NCI-H2081 (cell line): ENCODE measurements at places on chromosomes 4 and X.
A peak's percentile ranks its signal among the peaks of the same experiment; 100 is the strongest.

DNA sequence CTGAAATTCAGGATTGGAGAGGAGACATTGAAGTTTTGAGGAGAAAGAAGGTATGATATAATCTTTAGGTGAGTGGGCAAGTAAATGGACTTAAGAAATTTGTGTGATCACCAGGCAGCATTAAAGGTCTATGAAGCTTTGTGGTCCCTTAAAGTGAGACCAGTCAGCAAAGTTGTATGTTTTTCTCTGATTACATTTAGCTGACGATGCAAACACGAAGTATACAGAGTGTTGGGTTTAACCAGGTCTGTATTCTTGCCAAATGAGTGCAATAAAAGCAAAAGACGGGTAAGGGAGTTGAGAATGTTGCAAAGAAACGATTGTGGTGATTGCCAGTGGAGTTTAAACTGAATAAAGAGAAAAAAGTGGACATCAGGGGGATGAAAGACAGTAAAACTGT is 11.6 kb upstream of the YIPF6 start:
- DNase-seq: no peak

- no peak for DNase-seq
Observed at GRCh38 chr4:173543266-173543665, 13.2 kb upstream of the HAND2 start.

DNA sequence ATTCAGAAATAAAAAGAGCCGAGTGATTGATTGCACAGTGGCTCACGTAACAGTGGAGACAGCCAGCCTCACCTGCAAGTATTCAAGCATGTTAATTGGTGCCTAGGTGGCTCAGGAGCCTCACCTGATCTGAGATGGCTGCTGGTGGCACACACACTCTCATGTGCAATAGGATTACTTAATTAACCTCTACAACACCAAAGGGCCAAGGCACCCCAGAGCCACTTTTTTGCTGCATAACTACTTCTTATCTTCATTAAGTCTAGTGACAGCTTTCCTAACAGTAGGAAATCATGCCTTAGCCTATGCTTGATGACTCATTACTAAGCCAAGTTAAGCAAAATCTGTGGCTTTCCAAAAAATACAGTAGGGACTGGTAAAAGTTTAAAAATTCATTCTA is 117.3 kb upstream of the NOCT start:
- peak; percentile 48 for DNase-seq

GRCh38 chrX:1592470-1593142 is 1.2 kb downstream of the AKAP17A start:
- DNase-seq: no peak

DNA sequence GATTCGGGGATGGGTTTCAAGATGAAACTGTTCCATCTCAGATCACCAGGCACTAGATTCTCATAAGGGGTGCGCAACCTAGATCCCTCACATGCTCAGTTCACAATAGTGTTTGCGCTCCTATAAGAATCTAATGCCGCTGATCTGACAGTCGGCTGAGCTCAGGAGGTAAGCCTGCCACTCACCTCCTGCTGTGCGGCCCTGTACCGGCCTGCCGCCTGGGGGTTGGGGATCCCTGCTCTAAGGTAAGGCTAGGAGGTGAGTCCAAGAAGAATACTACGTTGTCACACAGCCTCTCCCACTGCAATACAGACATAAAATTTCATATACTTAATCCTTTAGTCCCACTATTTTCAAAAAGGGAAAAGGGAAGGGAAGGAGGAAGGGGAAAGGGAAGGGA is 213.4 kb upstream of the HCCS start:
- DNase-seq: no peak

DNA sequence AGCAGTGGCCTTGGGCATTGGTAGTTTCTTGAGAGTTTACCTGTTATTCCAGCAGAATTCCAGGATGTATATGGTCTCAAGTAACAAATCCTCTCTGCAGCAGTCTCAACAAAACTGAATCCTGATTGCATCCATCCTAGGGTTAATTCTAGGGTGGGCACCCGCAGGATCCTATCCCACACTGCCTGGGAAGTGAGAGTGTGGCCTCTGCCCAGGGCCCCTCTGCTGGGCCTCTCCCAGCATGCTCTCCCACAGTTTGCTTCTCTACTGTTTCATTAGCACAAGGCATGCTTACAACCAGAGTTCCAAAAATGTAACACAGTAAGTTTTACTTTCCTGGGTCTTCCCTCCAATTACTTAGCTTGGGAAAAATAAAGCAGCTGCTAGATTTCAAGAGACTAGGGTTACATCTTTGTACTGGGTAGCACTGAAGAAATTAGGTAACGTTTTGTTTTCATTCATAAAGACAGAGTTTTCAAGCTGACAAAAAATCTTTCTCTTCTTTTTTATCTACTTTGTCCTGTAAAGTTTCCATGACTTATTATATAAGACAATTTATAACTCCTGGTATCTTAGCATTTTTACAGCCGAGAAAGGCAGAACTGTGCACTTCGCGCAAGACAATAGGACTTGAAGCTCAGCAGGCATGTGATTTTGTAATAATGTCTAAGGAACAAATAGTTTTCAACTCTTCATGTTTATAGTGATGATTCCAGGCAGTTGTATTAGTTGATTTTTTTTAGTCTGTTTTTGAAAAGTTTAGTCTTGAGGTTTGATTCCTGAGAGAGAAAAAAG is 131.2 kb upstream of the PCDH18 start:
- no peak for DNase-seq

DNA sequence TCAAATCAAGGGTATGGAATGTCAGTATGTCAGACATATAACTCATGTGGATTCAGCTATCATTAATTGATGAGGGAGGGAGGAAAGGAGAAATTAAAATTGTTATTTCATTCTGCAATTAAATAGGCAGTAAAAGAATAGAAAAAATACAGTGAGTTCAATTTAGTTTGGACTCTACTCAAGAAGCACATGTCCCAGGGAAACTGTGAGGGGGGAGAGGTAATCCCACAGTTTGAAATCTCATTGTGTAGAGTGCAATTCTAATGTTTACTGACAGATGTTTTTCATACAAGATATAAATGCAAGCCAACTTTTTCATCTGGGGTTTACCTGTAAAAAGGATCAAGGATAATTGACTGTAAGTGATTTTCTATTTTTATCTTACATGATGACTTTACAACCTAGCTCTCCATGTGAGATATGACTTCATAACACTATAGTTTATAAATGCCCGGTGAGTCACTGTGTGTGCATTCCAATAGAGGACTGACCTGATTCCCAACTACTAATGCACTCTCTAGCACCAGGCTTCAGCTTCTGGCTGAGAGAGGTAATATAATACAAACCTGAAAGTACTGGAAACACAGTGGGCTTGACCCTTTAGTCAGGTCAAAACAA is 35.2 kb upstream of the SCD5 start:
- DNase-seq: no peak
